ENCODE measurements at places on chromosomes 4 and X. TPM values are rescaled to one million over a fixed set of nuclear protein-coding genes. Genes with fewer than 3 reads are reported as not detected.

ADH1A gene
- 1.9 TPM for total RNA-seq

F8A2 gene
- total RNA-seq, result not detected

GAB3 gene
- 10.6 TPM for total RNA-seq

CSAG1 gene
- total RNA-seq, result not detected

CSAG2 gene
- not detected for total RNA-seq

ANKRD17 gene
- 49.7 TPM for total RNA-seq

PPP1R2C gene
- total RNA-seq, result not detected

EBP gene
- total RNA-seq, result 45.8 TPM

SCML2 gene
- total RNA-seq, result 0.31 TPM

STBD1 gene
- total RNA-seq, result 12.6 TPM

KLHL4 gene
- 0.89 TPM for total RNA-seq

All from upper lobe of left lung (tissue), 6 donors.